EL (cell line): ENCODE measurements at places on chromosomes 16 and 17.

DNA sequence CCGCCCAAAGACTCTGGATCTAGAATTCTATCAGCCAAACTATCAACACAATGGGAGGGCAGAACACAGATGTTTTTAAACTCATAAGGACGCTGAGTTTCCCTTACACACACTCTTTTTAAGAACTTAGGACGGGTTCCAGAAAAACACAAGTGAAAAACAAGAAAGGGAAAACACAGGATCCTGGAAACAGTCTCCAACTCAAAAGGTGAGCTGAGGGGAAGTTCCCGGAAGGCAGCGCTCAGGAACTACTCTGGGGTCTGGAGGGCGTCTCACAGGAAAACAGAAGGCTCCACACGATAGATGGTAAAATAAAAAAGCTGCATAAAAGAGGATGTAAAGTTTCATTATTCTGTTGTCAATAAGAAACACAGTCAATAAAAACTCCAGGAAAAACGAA is 80.2 kb upstream of the DOC2B start:
- no peak for DNase-seq

DNA sequence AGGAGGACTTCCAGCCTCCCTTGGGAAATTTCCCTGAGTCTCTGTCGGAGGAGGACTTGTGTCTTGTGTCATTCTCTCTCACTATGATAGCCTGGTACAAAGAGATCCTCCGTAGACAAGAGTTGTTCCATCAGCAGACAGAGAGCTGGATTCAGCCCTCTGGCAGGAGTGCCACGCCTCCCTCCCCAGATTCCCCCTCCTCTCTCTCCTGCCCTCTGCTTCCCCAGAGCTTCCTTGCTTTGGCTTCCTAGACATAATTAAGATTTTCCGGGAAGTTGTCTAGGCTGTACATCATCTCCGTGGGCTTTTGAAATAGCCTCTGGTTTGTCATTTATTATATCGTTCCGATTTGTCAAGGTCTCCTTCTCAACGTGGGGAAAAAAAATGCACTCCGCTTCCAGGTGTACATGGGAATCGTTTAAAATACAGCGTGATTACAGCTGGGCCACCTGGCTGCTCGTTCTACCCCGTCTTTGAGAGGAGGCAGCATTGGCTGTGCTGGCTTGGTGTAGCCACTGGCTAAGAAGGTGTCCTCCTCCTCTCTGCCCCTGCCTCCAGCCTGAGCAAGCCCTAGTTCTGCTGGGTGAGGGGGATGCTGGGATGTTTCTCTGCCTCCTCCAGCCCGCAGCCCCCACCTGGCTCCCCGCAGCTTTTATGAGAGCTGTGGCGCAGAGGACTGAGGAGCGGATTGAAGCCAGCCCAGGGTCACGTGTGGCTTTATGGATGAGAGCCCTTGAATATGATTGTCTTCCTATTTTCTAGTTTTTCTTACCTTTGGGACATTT is 282.5 kb downstream of the SNX29 start:
- DNase-seq, result no peak

- no peak for DNase-seq
Observed at GRCh38 chr16:3051494-3051893, 5.1 kb downstream of the MMP25 start.

GRCh38 chr16:24253192-24253591 is 2.9 kb upstream of the CACNG3 start:
- peak; percentile 30 for DNase-seq

DNA sequence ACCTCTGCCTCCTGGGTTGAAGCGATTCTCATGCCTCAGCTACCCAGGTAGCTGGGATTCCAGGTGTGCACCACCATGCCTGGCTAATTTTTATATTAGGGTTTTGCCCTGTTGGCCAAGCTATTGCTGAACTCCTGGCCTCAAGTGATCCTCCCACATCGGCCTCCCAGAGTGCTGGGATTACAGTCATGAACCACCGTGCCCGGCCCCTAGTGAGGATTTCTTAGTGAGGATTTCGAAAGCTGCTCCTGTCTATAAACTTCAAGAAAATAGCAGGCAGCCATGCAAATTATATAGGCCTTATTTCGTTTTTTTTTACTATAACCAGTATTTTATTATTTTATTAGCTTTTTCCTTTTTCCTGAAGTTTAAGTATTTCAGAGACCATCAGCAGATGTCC is 41.6 kb downstream of the EPN2 start:
- no peak for DNase-seq

DNA sequence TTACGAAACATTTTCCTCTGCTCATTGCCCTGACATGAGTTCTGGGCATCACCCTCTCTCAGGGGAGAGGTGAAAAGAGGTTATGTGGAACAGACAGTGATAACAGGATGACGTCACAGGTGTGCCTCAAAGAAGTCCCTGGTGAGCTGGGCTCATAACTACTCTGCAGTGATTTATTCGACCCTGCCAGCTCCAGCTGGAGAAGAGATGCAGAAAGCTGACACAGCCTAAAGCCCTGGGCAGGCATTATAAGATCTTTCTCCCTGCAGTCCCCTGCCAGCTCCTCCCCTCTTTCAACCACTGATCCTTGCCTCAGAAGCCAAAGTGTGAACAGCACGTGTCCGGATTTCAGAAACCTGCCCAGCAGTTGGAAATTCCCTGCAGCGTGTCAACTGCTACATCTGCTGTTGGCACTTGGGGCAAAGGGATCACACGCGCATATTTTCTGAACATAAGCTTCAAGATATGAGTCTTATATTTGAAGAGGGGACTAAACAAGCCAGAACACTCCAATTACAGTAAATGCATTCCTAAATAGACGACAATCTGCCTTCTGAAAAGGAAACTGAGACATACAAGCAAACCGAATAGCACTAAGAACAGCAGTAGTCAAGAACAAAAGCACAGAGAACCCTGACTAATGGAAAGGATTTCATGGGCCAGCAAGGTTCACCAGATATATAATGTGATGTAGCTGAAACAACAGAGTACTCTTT is 80.5 kb downstream of the SMG6 start:
- peak; percentile 73 for DNase-seq

GRCh38 chr16:20300312-20301097 is 26.8 kb downstream of the GP2 start:
- peak; percentile 37 for DNase-seq

GRCh38 chr16:72099377-72099818 is 5.8 kb downstream of the DHX38 start:
- peak; percentile 51 for DNase-seq

DNA sequence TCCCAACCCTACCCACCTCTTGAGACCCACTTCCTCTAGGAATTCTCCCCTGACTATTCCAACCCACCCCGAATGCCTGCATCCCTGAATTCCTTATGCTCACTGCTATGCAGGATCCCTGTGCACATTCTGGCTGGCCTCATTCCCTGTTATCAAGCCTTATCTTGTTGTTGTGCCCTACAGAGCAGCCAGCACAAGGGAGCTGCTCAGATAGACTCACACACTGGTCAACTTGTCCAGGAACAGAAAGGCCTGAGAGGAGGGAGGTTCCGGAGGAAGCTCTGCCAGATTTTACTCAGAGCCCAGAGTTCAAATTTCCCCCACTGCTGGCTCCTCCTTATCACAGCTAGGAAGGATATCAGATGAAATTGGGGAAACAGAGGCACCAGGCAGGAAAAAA is 24.8 kb upstream of the MYO18A start:
- DNase-seq, result no peak

- DNase-seq, result peak; percentile 33
Observed at GRCh38 chr16:58418601-58419000, 26.3 kb downstream of the GINS3 start.

GRCh38 chr17:45408611-45409421 is 23.9 kb downstream of the ARHGAP27 start:
- no peak for DNase-seq
